ENCODE measurements at places on chromosomes 11 and 22. TPM values are rescaled to one million over a fixed set of nuclear protein-coding genes. Genes with fewer than 3 reads are reported as not detected.

DNA sequence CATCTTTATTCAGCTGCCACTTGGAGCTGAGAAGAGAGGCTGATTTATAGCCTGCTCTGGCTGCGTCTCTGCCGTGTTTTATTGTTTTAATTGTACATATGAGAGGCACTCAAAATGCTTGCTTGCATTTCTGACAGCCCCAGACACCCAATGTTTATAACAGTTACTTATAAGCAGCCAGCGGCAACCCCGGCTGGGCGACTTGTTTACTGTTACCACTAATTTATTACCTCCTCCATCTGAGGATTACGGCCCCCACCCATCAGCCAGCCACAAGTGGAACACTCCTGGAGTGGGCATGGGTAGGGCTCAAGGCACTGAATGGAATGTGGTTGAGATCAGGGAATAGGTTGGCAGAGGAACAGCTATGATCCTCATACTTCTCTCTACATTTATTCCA lies 61.2 kb downstream of the CLPB start:
- no peak for DNase-seq

DNA sequence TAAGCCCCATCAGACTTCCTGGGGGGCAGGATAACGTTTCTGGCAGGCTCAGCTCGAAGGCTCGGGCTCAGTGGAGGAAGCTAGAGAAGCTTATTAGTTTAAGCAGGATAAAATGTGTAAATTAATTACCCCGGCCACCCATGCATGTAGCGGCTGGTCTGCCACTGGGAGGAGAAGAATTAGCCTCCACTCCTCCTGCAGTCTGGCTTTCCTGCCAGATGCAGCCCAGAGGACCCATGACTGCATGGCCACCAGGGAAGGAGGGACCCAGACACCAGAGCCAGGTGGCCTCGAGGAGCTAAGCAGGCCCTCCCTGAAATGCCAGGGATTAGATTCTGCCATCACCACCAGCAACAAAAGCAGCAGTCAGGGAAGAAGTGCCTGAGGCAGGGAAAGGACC lies 32.3 kb downstream of the TRIM29 start:
- no peak for DNase-seq

DNA sequence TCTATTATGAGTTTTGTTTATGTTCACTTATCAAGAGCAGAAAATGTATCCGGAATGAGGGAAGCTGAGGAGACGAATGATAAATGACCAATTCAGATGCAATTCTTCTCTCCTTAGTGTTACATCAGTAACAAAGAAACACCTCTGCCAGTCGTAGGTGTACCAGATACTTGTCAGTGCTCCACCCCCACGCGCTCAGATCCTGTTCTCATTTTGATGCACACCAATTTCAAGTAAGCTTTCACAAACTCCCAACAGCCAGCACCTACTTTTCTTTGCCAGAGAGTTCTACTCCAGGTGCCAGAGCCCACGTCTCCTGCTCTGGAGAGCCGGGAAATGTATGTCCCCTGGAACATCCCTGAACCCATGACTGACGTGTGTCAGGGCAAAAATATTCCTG lies 43.7 kb downstream of the OR8B12 start:
- DNase-seq, result no peak

OR2AT4 gene
- not detected for total RNA-seq

DNA sequence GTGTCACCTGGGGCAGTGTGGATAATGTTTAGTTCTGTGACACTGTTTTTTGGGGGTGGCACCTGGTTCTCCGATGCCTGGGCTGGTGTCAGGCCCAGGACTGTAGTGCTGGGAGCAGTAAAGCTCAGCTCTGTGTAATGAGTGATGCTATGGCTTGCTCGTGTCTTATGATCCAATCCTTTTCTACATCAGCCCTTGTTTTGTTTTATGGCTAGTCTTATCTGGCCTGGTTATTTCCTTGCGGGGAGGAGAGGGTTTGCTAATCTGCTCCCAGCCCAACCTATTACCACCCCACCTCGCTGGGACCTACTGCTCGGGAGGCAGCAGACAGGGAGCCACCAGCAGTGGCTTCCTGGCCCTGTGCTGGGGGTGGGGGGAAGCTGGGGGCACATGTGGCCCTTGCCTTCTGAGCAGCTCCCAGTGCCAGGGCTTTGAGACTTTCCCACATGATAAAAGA lies 35.0 kb upstream of the TPBGL start:
- DNase-seq, result peak; percentile 28
